D721Med (cell line): ENCODE measurements at places on chromosomes 4 and X.

DNA sequence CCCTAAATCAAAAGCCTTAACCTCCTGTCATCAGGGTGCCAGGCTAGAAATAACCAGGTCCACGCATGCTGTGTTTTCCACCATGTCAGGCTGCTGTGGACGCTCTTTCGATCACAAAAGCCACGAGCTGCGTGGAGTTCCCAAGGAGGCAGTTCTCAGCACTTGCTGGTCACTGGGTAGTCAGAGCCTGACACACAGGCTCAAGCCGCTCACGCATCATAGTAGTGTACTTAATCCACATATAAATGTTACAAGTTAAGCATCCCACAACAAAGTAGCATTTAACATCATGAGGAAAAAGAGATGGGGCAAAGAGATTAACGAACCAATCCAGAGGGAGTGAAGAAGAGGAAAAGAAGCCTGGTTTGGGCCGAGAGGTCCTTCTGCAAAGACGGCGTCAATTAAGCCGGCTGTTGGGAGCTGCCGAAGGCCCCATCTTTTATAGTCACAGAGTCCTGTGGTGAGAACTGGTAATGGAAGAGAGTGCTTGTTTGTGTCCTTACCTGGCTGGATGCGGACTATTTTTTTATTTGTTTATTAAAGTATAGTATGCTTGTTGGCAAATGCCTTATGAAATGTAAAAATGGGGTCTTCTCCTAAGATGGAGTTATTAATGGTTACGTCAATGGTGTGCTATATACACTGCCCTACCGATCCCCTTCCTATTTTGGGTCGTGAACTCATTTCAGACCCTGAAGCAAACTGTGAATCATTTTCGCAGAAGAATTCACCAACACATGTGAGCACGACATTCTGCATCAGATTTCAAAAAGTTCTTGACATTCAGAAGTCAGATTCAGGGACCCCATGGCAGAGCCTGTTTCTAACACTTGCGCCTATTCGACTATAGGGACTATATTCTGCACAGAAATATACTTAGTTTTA, 675 bp downstream of the PRIMPOL start:
- DNase-seq: no peak

DNA sequence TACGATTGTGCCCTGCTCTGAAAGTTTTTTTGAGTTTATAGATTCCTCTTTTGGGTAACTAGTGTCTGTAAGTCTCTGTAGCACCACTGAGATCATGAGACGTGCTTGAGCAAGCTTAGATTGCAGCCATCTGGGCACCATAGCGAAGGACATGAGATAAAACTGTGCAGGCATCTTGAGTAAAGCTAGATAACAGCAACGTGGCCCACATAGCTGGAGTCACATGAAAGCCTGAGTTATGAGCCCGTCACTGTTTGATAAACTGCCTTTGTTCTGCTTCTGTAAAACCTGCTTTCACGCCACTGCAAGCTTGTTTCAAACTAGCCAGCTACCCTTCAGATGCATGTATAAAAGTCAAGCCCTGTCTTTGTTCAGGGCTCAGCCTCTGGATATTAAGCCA, 359.1 kb upstream of the CXorf51A start:
- DNase-seq: no peak

- no peak for DNase-seq
Observed at GRCh38 chr4:184978211-184978610, 40.1 kb upstream of the HELT start.

- no peak for DNase-seq
Observed at GRCh38 chr4:138449938-138450337, 207.8 kb upstream of the SLC7A11 start.

DNA sequence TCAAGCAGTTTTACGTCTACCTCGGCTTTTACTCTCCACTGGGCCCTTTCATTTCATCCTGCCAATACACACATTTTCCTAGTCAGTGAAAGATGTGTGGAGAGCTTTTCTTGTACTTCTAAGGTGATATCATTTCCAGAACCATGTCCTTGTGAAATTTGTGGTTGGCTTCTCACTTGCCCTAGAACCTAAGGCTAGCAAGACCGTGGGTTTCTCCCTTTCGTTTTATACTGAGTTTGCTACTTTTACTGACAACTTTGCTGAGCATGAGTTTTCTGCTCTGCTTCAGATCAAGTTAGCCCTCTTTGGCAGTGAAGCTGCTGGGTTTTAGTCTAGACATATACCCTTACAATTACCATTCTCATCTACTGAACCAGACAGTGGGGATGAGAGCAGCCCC, 95.7 kb upstream of the FRMPD4 start:
- no peak for DNase-seq

DNA sequence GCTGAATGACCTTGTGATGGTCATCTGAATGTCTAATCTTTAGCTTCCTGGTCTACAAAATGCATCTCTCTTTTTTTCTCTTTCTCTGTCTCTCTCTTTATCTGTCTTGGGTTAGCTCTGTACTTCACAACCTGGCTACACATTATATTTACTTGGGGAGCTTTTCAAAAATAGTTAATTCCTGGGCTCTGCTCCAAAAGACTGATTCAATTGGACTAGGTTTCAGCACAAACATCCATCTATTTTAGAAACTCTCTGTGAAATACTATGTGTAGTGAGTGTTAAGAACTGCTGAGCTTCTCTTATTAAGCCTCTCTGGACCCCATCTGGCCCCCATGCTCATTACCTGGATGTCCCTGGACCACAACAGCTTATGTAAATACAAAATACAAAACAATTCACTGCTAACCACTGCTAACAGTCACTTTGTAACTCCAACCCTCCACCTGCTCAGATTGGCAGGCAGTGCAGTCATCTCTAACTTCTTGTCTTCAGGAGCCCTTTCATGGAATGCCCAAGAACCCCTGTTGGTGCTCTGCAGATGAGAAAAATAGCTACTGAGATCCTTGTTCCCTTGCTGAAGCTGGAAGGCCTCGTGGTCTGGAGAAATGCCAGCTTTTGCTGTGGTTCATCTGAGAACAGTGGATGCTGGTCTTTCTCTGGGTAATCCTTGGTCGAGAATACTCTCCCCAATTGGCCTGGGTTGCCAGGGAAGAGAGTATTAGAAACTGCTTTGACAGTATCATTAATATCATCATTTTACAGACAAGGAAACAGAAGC, 14.8 kb upstream of the BOD1L1 start:
- no peak for DNase-seq

DNA sequence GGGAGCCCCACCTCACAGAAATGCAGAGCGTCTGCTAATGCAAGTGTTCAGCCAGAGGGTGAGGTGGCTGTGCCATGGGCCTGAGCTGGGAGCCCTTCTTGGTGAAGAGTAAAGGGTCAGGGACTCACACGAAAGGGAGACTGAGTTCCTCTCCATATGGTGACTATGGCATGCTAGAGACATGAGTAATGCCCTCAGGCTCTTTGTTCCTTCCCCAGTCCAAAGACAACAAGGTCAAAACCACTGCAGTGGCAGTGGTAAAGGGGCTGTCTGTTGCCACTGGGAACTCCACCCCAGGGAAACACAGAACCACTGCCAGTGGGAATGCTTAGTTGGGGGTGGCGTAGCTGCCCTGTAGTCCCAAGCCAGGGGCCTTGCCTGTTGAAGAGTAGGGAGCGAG, 22.4 kb downstream of the RAB40AL start:
- no peak for DNase-seq
